NCI-H345 (cell line): ENCODE measurements at places on chromosomes 4 and X.

DNA sequence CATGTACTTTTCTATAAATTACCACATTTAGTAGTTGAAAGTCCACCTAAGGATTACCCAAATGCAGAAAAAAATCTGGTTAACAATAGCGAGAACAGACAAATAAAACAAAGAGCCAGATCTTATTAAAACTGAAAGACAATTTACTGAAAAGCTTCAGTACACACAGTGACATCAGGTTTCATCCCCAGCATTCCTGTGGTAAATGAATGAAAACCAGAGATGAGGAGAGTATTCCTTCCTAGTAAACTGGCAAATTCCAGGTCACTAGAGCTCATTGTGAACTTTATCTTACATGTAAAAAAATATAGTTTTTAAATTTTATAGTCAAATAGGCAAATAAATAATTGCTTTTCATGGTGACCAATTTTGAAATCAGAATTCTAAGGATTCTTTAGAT is 1290.5 kb downstream of the ADGRL3 start:
- no peak for DNase-seq

- no peak for DNase-seq
These were observed 28.5 kb upstream of the PRRG1 start for GRCh38 chrX:37320541-37321203.

DNA sequence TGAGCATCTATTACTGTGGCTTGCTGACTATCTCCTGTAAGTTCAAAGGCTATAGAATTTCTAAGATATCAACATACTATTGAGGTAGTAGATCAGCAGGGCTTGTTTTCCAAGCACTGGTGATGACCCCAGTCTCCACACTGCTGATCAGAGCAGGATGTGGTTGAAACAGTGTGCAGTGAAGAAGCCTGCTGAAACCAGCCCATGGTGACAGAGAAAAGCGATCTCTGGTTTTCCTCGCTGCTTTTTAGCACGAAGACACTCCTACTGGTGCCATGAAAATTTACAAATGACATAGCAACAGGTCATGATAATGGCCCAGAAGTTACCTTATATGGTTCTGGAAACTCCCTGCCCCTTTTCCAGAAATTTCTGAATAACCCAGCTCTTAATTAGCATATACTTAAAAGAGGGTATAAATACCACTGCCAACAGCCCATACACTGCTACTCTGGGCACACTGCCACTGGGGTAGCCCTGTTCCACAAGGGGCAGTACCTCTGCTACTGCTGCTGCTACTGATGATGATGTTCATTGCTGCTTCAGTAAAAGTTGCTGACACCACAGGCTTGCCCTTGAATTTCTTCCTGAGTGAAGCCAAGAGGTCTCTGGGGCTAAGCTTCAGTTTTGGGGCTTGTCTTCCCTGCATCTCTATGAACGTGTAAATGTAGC is 1689.5 kb upstream of the PCDH10 start:
- DNase-seq, result no peak

DNA sequence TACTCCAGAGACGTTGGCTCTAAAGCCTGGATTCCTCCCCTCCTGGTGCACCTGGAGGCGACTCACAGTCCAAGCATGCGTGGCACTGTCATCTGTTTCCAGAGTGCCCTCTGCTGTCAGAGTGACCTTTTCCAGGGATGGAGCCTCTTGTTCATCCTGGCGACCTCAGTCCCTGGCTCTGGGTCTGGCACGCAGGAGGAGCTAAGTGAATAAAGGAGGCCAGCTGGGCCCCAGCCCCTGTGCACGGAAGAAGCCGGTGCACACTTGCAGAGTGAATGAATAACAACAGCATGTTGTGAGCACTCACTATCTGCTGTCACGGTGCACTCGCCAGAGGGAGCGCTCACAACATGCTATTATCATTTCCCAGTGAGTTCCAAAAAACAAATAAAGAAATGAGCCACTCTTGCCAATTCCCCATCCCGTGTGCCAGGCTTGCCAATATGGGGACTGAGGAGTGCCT is 27.8 kb upstream of the PSAPL1 start:
- DNase-seq, result peak; percentile 64

DNA sequence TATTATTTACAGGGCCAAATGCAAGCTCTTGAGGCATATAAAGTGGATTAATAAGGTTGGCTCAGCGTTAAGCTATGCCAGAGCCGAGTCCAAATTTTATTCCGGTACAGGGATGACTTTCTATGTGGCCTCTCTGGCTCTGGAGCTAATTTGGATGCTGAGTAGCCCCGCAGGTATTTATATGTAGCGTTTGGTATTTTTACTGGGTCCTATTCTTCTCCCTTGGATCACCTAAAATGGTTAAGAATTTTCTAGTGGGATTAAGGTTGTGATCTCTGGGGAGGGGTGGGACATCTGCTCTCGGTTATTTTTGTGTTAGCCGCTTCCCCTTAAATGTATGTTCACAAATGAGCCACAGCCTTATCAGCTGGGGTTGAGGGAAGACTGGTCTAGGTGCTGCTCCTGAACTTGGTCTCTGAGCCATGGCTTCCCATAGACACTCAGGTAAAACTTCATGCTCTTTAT is 49.4 kb downstream of the FHL1 start:
- no peak for DNase-seq
